ENCODE measurements at places on chromosomes 7 and 10.

DNA sequence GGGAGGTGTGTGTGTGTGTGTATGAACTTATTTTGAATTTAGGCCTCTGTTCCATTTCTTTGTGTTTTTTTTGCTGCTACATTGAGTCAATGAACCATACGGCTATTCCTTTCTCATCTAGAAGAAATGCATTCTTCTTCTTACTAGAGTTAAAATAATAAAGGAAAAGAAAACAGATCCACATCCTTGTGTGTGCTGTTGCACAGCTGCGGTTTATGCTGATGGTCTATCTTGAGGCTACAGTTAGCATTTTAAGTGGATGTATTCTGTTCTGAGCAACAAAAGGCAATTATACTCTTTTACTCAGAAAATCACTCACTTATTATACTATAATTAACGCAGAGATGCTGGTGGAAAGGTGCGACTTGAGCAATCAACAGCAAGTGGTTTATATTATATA, 615.0 kb upstream of the MBL2 start:
- DNase-seq, result no peak

DNA sequence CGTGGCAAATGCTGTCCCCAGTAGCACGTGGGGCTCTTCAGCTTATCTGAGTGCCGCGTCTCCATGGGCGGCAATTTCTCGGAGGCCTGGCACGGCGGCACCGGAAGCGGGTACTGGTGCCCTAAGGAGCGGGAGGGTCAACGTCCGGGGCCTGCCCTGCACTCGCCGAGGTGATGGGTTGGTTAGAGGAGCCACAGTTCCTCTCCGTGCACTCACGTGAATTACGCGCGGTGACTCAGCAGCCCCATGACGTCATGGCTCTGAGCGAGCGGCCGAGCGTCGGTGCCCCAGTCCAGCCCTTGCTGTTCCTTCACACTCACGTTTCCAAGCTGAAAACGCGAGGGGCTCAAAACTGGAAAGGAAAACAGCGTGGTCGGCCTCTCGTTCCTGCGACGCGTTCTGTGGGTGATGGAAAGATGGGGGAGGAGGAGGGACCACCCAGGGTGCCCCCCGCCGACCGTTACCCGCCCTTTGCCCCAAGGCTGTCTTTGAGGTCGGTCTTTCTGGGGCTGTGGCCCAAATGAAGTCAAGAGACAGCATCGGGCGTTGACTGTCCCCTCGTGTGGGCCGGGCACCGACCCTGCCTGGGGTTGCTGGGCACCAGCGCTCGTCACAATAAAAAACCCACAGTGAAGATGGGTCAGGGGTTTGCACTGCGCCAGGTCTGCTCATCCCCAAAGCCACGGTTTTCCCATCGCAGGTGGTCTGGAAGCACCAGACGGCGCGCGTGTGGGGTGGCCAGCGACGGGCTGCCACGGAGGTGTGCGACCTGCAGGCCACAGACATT, 70.4 kb upstream of the CFAP46 start:
- DNase-seq, result no peak

DNA sequence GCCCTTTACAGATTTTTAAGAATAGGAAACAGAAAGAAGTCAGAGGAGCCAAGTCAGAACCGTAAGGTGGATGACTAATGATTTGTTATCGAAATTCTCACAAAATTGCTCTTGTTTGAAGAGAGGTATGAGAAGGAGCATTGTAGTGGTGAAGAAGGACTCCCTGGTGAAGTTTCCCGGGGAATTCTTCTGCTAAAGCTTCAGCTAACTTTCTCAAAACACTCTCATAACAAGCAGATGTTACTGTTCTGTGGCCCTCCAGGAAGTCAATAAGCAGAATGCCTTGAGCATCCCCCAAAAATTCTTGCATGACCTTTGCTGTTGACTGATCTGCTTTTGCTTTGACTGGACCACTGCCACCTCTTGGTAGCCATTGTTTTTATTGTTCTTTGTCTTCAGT, 152.9 kb downstream of the HGF start:
- DNase-seq, result no peak

DNA sequence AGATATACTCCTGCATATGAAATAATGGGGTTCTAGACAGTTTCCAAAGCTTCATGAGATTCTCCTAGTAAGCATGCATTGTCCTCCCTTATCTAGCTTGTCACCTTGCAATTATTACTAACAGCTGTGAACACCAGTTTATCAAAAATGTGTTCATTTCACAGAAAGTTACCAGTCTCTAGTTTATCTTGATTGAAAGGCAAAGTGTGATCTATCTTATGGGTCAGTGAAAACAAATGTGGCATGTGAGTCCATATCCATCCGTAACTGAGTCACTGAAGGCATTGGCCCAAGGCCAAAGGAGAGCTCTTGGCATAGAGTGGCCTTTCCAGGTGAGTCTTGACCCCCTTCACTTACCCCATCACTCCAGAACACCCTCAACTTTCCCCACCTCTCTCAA, 53.2 kb downstream of the GSAP start:
- no peak for DNase-seq

- DNase-seq, result no peak
Observed at GRCh38 chr7:96359876-96360275, 38.0 kb upstream of the SLC25A13 start.

DNA sequence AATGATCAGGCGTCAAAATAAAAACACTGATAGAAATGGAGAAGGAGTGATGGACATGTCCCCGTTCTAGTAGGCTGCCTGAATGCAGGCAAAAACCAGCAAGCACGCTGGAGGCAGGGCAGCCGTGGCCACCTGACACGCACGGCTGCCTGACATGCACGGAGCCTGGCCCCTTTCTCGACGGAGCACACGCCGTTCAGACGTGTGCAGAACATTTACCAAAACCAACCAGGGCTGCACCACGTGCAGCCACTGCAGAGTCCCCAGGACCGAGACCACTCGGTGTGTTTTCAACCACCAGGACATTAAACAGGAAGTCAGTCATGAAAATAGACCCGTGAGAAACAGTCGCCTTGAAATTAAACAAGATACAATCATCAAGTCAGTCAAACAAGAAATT, 61.9 kb upstream of the NKX6-2 start:
- peak; percentile 37 for DNase-seq

DNA sequence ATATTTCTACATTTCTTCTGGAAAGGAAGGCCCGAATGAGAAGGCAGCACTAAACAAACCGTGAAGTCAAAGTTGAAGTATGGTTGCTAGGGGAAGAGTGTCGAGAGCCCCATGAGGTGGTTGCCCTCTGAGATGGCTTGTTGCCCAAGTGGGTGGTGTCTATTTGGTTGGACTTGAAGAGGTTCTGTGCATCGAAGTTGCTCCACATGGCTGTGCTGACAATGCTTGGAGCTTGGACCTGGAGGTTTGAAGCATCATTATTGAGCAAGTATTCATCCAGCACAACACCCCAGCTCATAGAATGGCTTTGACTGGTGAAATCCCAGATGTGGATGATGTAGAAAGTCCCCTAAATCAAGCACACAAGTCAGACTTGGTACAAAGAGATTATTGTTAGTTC, 165.2 kb upstream of the CDCA7L start:
- DNase-seq, result no peak

DNA sequence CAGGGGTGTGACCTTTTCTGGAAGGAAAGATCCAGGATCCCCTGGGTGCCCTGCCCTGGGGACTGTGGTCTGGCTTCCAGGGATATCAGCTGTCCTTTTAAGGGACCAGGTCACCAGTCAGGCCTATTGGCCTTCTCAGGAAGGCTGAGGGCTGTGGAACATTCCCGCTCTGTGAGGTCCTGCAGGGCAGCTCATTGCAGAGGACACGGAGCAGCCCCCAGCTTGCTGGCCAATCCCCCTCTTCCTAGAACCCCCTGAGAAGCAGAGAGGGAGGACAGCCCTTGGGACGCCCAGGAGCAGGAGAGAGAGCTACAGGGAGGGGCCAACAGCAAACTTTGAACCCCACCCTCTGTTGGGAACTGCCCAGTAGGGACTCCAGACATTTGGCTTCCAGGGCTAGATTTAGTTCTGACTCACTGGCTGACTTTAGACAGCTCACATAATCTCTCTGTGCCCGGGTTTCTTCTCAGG, 67.9 kb upstream of the COL13A1 start:
- no peak for DNase-seq

DNA sequence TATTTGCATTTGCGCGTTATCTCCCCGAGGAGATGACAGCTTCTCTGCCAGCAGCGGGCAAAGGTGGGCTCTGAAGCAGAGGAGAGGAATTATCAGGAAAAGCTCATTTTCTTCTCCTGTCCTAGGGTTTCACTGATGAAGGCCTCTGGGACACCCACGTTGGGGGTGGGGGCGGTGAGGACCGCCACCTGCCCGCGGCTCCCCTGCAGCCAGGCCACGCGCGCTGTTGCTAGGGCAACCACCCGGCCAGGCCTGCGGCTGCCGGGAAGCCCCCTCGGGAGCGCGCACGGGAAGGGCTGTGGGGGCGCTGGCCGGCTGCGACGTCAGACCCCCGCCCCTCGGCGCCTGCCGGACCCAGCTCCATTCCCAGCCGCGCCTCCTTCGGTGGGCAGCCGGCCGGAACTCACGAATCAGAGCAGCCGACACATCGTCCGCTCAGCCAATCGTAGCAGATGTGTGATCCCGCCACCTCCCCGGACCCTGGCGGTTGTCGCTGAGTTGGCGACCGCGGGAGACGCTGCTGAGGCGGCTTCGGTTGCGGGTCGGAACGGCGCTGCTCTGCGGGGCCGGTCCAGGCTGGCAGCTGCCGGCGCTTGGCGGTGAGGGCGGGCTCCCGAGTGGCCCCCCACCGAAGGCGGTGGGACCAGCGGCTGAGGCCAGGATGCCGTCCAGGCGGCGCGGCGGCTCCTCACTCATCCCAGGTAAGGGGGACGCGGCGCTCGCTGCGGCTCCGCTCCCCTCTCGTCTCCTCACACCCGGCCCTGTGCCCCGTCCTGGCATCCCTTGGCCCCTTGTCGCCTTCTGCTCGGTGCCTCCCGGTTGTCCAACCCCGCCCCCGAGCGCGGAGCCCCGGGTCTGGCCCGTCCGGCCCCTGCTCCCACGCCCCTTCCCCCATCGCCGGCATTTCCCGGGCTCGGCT, at the start of gene TPST1:
Gene TPST1, plus strand, starts transcription at position 513 of the 919 bp plus-strand sequence. CDS start 35,092 bp downstream, outside the sequence.
- DNase-seq, result peak; percentile 96

GRCh38 chr7:119640861-119641260, 632.1 kb upstream of the KCND2 start:
- DNase-seq, result no peak

Data from KBM-7 (cell line).